DMS 273 treated with DMSO at 0.1 percent for 48 hours (cell line): ENCODE measurements at places on chromosomes 6 and 20.

GRCh38 chr6:126361832-126362440 lies 22.0 kb downstream of the CENPW start:
- DNase-seq, result no peak

- DNase-seq, result no peak
These were observed 72.1 kb downstream of the SLC24A3 start for GRCh38 chr20:19284400-19285178.

GRCh38 chr20:51898788-51899187 lies 96.5 kb upstream of the SALL4 start:
- no peak for DNase-seq

DNA sequence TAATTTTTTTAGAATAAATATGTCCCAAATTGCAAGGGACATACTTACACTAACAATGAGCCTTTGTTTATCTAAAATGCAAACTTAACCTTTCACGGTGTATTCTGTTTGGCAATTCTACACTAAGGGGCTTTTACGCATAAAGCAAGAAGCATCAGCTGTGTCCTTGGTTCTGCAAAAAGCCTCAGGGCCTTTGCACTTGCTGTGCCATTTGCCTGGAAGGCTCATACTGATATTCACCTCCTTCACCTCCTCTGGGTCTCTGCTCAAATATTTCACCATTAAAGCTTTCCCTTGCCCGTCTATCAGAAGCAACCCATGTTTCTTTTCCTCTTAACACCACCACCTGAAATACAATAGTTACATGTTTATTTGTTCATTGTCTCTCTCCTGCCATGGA lies 8.9 kb upstream of the BMP7 start:
- no peak for DNase-seq
